ENCODE measurements at places on chromosomes 11 and 22.

GRCh38 chr11:126336138-126336541 is 19.3 kb upstream of the ST3GAL4 start:
- no peak for DNase-seq

GRCh38 chr22:35891442-35891841 is 137.2 kb downstream of the RBFOX2 start:
- DNase-seq, result no peak

- DNase-seq, result no peak
Measured at GRCh38 chr11:64716473-64717267, 6.3 kb downstream of the NRXN2 start.

- DNase-seq, result no peak
Measured at GRCh38 chr11:113048820-113049768, 87.9 kb downstream of the NCAM1 start.

DNA sequence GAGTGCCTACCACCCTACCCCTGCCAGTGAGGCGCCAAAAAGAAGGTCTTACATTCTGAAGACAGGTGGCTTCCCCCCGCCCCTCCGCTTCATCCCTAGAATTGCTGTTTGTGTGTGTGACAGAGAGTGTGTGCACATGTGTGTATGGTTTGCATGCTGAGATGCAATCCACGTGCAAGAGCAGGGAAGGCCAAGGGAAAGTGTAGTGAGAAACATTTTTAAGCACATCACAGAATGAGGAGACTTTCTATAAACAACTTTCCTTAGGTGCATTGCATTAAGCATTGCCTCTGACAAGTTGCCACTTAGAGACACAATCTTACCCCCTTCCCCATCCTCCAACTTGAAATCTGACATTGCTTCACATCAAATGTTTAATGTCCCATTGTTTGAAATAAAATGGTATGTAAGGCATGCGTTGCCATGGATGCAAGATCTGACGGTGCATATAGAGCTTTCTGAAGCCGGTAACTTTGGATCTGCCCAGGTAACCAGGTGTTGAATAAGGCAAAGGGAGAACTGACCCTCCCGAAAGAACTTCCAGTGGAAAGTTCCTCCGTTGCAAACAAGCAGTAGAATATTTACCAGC is 21.4 kb downstream of the FJX1 start:
- no peak for DNase-seq

DNA sequence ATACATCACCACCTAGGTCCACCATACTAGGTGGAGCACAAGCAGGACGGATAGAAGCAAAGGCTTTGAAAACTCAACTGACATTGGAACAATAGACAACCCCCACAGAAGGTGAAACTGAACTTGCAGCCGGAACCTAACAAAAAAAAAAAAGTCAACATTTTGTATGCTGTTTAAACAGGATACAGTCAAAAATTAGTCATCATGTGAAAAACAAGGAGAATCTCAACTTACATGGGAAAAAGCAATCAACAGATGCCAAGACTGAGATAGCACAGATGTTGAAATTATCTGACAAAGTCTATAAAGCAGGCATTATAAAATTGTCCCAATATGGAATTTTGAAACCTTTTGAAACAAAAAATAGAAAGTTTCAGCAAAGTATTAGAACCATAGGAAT is 123.8 kb downstream of the RAB38 start:
- no peak for DNase-seq

DNA sequence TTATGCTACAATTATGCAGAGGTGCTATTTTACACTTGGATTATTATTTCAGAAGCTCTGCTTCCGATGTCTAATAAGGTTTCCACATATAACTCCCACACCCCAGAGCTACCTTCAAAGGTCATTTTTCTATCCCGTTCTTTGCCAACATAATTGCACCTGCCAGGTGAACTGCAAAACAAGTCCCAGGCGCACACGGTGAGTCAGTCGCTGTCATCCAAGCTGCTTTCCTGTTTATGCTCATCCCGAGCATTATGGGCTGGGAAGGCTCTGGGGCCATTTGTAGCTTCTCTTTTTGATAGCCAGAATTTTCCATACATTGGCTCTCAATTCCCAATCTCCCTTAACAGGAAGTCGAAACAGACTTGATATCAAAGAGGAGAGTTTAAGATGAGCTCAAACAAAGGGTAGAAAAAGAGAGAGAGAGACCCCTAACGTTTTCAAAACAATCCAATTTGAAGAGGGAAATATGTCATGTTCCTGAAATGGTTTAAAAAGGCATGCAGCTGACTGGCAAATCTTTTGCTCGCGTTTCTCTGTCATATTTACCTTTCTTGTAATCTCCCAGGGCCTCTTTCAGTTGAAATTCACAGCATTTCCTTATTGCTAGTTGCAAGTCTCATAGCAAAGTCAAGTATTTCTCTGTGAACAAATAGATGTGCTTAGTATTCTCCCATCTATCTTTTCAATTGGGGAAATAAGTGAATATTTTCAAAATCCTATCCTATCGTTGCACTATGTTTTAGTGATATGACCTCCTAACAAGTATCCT is 815.9 kb downstream of the KCNA4 start:
- DNase-seq, result no peak

DNA sequence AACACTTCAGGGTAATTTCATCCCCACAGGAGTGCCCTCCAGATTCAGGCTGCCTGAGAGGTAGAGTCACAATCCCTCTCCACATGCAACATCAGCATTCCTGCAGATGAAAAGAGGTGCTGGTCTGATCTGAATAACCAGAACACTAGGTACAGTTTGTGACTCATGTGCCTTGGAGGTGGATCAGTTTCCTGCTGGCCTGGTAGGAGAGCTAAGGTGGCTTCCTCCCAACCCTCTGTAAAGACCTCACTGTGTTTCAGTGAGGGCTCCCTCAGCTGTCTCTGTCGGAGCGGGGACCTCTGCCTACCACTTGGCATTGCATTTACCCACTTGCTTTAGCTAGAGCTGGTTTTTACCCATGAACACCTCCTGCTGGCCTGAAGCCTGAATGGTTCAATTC is 7.6 kb downstream of the OR9G1 start:
- DNase-seq, result no peak

GRCh38 chr11:101061606-101062005 is 68.0 kb downstream of the PGR start:
- no peak for DNase-seq

DNA sequence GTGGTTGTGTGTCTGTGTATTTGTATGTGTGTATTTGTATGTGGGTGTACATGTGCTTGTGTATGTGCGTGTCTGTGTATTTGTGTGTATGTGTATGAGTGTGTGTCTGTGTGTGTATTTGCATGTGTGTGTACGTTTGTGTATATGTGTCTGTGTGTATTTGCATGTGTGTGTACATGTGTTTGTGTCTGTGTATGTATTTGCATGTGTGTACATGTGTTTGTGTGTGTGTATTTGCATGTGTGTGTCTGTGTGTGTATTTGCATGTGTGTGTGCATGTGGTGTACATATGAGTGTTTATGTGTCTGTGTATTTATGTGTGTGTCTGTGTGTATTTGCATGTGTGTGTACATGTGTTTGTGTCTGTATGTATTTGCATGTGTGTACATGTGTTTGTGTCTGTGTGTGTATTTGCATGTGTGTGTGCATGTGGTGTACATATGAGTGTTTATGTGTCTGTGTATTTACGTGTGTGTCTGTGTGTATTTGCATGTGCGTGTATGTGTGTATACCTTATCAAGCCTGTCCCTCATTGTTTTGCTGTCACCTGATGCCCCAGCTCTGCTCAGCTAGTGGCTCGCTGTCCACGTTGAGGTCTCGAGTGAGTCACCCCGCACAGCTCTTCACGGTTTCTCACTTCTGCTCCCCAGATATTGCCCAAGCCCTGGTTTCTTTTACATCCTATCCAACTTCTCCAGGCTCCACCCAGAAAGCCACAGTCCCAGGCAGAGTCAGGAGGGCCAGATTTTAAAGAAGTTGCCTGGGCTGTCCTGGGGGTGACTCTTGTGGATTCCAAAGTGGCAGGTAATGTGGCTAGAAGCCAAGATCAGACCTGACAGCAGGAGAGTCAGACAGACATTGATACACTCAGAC is 15.2 kb downstream of the MB start:
- no peak for DNase-seq

GRCh38 chr11:61498767-61499341 is 9.7 kb upstream of the LRRC10B start:
- no peak for DNase-seq

- no peak for DNase-seq
Measured at GRCh38 chr11:61864814-61865775, 26.2 kb downstream of the FADS3 start.

DNA sequence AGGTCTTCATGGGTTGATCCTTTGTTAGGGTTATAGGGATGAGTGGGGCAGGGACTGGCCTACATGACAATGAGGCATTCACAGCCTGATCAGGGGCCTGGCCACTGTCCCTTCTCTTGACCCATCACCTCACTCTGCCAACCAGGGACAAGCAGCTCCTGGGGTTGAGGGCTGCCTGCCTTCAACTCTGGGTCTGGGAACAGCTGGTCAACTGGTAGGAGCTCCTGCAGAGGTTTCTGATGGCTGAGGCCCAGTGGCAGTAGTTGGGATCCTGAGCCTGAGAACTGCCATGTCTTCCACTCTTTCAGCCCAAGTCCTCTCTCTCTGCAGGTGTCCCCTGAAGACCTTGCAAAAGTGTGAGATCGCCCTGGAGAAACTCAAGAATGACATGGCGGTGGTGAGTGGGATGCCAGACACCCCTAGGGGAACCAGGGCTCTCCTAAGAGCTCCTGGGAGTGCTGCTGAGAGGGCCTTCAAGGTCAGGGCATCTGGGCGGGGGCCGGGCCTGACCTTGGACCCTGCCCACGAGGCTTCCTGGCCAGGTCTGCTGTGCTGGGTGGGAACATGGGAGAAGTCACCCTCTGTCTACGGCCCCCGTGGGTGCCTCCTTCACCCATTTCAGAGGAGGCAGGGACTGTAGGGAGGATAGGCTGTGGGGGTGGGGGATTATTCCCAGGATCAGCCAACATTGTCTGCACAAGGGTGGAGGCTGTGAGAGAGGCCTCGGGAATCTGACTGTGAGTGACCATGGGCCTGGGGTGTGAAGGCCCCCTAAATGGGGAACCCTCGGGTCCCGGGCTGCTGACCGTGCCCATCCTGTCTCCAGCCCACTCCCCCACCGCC is 76.8 kb downstream of the MED15 start:
- no peak for DNase-seq

DNA sequence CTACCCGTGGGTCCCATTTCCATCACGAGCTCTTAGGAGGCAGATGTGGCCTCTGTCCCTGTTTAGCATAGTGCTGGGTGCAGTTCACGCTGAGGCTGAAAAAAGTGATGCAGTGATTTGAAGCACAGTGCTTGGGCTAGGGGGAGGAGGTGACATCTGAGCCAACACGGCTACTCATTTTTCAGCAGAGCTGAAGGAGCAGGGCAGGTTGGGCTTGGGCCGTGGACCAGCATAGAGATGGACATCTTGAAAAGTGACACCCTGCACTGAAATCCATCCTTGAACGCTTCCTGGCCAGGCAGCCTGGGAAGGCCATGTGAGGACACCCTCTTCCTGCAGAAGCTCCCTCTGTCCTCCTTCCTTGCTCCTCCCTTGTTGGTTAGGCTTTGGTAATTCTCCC is 66.4 kb downstream of the ADAMTS15 start:
- no peak for DNase-seq

DNA sequence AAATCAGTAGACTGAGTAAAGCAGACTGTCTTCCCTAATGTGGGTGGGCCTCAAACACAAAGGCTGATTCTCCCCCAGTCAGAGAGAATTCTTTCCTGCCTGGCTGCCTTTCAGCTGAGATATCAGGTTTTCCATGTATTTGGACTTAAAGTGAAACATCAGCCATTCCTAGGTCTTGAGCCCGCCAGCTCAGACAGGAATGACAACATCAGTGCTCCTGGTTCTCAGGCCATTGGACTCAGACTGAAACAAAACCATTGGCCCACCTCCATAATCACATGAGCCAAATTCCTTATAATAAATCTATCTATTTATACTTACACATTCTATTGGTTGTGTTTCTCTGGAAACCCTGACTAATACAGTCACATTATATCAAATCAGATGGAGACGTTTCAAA is 56.7 kb upstream of the CLPB start:
- DNase-seq, result no peak

DNA sequence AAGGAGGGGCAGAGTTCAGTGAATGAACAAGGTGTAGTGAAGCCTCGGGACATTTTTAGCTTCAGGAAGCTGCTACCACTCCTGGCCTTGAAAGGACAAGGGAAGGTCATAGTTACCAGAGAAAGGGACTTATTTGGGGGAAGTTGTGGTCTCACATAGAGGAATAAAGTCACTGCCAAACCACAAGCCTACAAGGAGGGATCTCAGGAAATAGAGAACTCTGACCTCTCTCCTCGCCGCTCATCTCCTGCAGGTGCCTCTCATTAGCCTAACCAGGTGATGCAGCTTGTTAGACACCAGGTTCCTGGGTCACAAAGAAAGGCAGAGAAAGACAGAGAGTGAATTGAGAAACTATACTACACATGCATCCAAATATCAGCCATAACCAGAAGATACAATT is 14.3 kb upstream of the TOLLIP start:
- DNase-seq, result no peak

- DNase-seq, result no peak
Measured at GRCh38 chr11:93623179-93623578, 38.3 kb upstream of the CEP295 start.

DNA sequence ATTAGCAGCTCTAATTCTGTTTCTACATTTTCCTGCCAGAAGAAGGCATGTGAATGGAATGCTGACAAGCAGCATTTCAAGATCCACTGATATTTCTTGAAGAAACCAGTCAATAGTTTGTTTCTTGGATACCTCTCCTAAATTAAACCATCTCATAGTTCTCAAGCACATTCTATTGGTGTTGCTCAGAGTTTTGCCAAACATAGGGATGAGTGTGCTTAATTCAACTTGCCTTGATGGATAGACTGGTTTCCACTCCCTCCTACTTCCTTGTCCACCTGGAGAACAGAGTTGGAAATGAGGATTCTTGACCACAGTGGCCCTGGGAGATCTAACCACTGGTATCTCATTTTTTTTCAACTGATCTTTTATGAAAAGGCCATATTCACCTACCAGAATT is 29.8 kb upstream of the DDX10 start:
- DNase-seq, result no peak

DNA sequence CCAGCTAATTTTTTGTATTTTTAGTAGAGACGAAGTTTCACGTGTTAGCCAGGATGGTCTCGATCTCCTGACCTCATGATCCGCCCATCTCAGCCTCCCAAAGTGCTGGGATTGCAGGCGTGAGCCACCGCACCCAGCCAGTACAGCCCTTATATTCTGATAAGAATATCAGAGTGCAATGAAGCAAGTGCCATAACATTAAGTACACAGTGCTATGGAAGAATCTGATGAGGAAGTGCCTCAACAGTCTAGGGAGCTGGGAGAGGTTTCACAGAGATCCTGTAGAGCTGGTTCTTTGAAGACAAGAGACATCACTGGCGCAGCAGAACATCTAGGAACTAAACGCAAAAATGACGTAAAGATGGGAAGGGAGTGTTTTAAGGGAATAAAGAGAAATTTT is 2.1 kb downstream of the RTCB start:
- no peak for DNase-seq

GRCh38 chr11:11444804-11445131 is 91.7 kb upstream of the CSNK2A3 start:
- DNase-seq, result no peak

Measured in hematopoietic multipotent progenitor cell treated with erythropoietin and hydrocortisone succinate and interleukin-3 and kit ligand, for 15 days (in vitro differentiated cells).